ENCODE measurements at places on chromosomes 13 and 19. TPM values are rescaled to one million over a fixed set of nuclear protein-coding genes. Genes with fewer than 3 reads are reported as not detected.

GRCh38 chr19:29667901-29668341 is 2.7 kb downstream of the PLEKHF1 start:
- peaks cover 23% of the 10 kb centered on the region for H3K36me3 ChIP-seq
- H3K4me3 ChIP-seq, result peak overlapping the region; percentile 85
- H3K27me3 ChIP-seq, result no peaks in the 10 kb centered on the region
- H3K27ac ChIP-seq, result peak overlapping the region; percentile 87

FGF22 gene
- not detected for total RNA-seq

OR4F17 gene
- total RNA-seq, result not detected

ADM5 gene
- 4.1 TPM for total RNA-seq

GRCh38 chr19:49676136-49676783 is 811 bp upstream of the PRMT1 start:
- H3K27ac ChIP-seq, result peak overlapping the region; percentile 94
- no peaks in the 10 kb centered on the region for H3K36me3 ChIP-seq
- H3K4me3 ChIP-seq, result peak overlapping the region; percentile 90
- H3K27me3 ChIP-seq, result no peaks in the 10 kb centered on the region

GRCh38 chr19:31085125-31085524 is 264.1 kb downstream of the TSHZ3 start:
- no peak overlapping the region for H3K4me3 ChIP-seq
- DNase-seq, result no peak
- H3K4me1 ChIP-seq, result no peaks in the 10 kb centered on the region
- no peaks in the 10 kb centered on the region for H3K36me3 ChIP-seq

GFY gene
- not detected for total RNA-seq

CLEC4G gene
- total RNA-seq, result not detected

ILF3 gene
- 311 TPM for total RNA-seq

DNA sequence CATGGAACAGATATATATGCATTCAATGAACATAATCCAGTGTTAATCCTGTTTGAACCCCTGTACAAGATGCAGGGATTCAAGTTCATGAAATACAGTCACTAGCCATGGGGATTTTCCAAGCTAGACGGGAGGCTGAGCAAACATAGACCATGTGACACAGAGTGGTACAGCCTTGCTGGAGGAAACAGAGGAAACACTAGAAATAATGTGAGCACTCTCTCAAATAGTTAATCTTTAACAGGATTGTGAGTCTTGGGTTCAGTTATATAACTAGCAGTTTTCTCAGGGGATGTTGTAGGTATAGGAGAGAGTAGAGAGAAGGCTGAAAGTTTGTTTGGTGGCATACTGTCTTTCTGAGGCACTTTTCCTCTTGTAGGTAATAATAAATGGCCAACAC is 13.9 kb upstream of the LGALS16 start:
- no peak overlapping the region for H3K4me3 ChIP-seq
- no peaks in the 10 kb centered on the region for H3K36me3 ChIP-seq
- no peaks in the 10 kb centered on the region for H3K4me1 ChIP-seq
- peaks cover 72% of the 10 kb centered on the region for H3K27me3 ChIP-seq
- no peak overlapping the region for H3K27ac ChIP-seq

ELF1 gene
- total RNA-seq, result 117 TPM
